GM23338 (cell line): ENCODE measurements at places on chromosomes 2 and 18. TPM values are rescaled to one million over a fixed set of nuclear protein-coding genes. Genes with fewer than 3 reads are reported as not detected.

HOXD9 gene
- not detected in 2 replicates for polyA plus RNA-seq

SIX3 gene
- polyA plus RNA-seq = 0.21 and 0.37 TPM in 2 replicates

CFC1 gene
- 0.28 and 0.66 TPM in 2 replicates for polyA plus RNA-seq

KCNF1 gene
- polyA plus RNA-seq = 0.11 and 0.19 TPM in 2 replicates

DSC2 gene
- polyA plus RNA-seq = 7.9 and 10.5 TPM in 2 replicates

IL1F10 gene
- not detected in 2 replicates for polyA plus RNA-seq
